Stomach (tissue), 19 donors: ENCODE measurements at places on chromosomes 5 and 9.

DNA sequence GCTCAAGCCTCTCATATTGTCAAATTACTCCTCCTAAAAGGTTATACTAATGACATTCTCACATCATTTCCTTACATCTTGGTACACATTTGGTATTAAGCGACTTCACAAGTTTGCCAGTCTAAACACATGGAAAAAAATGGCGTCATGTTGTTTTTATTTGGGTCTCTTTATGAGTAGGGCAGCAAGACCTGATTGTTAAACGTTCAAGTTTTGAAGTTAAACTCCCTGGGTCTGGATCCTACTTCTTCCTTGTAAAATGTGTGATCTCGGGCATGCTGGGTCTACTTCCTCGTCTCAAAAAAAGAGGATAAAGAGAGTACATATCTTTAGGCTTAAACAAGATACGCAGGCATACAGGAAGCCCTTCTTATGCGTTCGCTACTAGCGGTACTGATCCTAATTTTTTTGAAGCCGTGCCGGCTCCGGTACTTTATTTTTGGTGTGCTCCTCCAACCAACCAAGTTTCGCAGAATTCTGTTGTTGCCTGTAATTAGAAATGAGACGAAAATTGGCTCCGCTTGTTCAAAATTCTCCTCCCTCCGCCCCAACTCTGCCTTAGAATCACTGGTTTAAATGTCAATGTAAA lies 596 bp upstream of the CDC37L1 start:
- no peaks in the 10 kb centered on the region for H3K27me3 ChIP-seq
- peak overlapping the region; percentile 96 for H3K27ac ChIP-seq
- peak overlapping the region; percentile 63 for H3K4me3 ChIP-seq
- DNase-seq = no peak
- no peaks in the 10 kb centered on the region for H3K36me3 ChIP-seq

DNA sequence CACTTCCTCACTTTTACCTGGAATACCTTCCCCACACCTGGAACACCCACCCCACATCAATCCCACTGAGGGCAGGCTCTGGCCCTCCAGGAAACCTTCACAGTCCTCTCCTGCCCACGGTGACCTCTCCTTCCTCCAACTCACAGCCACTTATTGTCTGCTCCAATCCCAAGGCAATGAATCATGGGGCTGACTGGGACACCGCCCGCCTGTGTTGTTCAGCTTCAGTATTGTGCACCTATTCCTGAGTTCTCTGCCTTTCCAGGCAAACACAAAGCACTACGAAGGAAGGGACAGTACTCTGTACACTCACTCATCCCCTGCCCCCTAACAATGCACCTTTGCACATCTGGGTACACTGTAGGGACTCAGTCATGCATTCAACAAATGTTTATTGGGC lies 7.3 kb downstream of the PCDH1 start:
- H3K27ac ChIP-seq = peak overlapping the region; percentile 80
- no peak overlapping the region for H3K4me3 ChIP-seq
- DNase-seq = peak; percentile 56
- H3K36me3 ChIP-seq = peaks cover 17% of the 10 kb centered on the region

DNA sequence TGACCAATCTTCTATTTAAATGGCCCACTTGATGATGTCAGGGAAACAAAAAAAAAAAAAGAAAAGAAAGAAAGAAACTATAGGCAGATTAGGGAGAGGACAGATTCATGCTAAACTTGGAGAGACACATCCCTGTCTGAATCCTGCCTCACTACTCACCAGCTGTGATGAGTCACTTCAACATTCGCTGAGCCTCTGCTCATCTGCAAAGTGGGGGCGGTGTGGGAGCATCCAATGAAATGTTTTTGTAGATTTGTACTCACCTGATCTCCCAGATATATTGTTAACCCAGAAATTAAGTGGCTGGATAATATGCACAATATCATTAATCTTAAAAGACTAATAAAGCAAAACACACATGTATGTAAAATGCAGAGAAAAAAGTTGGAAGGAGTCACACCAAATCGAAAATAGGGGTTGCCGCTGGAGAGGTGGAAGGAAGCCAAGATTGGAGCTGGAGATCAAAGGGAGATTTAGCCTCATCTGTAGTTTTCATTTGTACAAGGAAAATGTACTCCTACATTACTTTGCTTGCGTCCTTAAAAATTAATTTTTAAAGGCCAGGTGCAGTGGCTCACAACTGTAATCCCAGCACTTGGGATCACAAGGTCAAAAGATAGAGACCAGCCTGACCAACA lies 17.0 kb upstream of the ERGIC1 start:
- H3K27me3 ChIP-seq = no peaks in the 10 kb centered on the region
- no peak for DNase-seq

DNA sequence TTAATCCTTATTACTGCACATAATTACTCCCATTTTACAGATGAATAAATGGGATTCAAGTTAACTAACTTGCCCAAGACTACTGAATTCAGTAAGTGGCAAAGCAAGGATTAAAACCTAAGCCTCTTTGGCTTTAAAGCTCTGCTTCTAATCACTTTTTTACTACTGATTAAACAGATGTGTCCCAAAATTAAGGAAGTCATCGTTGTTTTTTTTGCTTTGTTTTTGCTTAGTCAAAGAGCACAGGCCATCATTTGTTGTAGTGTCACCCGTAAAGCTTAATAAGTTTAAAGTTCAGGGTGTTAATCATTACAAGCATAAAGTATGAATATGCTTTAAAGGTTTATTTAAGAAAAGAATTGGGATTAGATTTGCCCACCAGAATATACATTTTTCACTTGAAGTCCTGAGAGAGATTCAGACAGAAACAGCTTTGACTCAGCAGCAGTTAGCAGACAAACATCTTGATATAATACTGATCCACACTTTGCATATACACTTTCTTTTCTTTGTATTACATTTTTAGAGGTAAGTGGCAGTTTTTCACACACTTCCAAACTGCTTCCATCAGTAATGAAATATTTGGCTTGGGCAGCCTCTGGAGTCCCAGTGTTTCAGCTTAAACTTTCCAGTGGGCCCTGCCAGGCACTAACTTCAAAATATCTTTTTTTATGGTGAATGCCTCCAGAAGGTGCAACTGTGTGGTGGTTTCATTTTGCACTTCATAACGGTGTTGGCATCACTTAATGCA lies 52.7 kb downstream of the PIK3R1 start:
- H3K4me1 ChIP-seq = peaks cover 67% of the 10 kb centered on the region
- H3K27ac ChIP-seq = peak overlapping the region; percentile 44
- H3K27me3 ChIP-seq = no peaks in the 10 kb centered on the region
- H3K36me3 ChIP-seq = no peaks in the 10 kb centered on the region
- no peak for DNase-seq

DNA sequence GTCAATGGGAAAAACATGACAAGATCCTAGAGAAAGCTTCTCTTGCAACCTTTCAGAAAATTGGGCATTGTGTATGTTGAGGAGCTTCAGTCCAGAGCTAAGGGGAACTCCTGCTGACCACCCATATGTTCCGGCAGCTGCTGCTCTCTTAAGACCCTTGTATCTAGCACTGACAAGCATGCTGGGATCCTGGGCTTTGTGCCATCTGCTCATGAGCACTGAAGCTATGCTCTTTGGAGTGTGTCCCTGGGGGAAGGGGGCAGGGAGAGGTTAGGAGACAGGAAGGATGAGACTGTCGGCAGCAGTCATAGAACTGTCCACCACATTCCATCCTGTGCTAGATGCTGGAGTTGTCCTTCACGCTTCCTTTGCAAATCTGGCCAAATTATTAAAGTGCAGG lies 109.3 kb downstream of the JAKMIP2 start:
- peak; percentile 69 for DNase-seq
- no peak overlapping the region for H3K27ac ChIP-seq
- peaks cover 5% of the 10 kb centered on the region for H3K36me3 ChIP-seq
- no peaks in the 10 kb centered on the region for H3K27me3 ChIP-seq
- no peaks in the 10 kb centered on the region for H3K4me1 ChIP-seq

DNA sequence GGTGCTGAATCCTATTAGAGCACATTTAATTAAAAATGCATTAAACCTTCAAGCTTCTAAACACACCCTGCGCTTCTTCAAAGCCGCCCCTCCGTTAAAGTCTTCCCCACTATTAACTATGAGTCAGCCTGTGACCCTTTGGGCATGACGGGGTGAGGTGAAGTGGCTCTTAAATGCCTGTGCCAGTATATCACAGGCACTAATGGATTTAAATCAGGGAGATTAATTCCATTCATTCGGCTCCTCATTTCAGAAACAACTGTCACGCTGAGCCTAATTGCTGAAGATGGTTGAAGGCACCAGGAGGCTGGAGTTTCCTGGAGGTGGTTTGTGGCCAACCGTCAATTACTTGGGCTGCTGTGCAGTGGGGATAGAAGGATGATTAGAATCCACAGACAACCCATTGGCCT lies 192.6 kb upstream of the MSX2 start:
- no peak overlapping the region for H3K4me3 ChIP-seq
- no peak for DNase-seq
- H3K36me3 ChIP-seq = no peaks in the 10 kb centered on the region
- H3K4me1 ChIP-seq = peaks cover 12% of the 10 kb centered on the region
- no peaks in the 10 kb centered on the region for H3K27me3 ChIP-seq

DNA sequence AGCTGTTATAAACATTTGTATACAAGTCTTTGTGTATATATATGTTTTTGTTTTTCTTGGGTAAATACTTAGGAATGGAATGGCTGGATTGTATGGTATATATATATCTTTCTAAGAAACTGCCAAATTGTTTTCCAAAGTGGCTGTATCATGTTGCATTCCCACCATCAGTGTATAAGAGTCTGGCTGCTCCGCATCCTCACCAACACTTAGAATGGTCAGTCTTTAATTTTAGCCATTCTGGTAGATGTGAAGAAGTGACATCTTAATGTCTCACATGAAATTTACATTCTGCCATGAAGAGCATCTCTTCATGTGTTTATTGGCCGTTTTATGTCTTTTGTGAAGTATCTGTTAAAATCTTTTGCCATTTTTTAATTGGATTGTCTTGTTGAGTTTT lies 31.9 kb downstream of the GALNT10 start:
- H3K4me1 ChIP-seq = peaks cover 21% of the 10 kb centered on the region
- H3K27me3 ChIP-seq = no peaks in the 10 kb centered on the region
- DNase-seq = no peak
- H3K27ac ChIP-seq = no peak overlapping the region

DNA sequence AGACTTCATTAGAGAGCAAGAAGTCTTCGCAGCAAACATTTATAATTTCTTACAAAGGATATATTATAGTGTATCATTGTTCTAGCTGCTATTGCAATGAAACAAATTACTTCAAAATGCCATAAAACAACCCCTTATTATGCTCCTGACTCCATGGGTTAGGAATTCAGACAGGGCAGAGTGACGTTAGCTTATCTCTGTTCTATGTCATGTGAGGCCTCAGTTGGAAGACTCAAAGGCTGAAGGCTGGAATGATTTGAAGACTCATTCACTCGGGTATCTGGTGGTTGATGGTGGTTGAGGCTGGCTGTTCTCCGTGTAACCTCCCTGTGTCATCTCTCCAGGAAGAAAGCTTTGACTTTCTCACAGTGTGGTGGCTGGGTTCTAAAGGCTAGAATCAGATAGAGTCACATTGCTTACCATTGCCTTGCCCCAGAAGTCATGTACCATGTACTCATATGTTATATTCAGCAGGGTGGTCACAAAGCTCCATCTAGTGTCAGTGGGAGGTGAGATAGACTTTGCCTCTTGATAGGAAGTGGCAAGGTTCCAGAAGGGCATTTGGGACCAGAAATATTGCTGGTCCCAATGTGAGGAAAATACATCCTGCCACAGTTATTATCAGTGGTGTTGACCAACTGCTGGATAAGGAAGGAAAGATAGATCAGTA lies 226.9 kb downstream of the TMEM38B start:
- no peaks in the 10 kb centered on the region for H3K4me1 ChIP-seq
- DNase-seq = no peak
- no peaks in the 10 kb centered on the region for H3K27me3 ChIP-seq
- no peaks in the 10 kb centered on the region for H3K36me3 ChIP-seq
- H3K4me3 ChIP-seq = no peak overlapping the region
